ENCODE measurements at places on chromosomes 16 and 17.

- no peak for DNase-seq
These were observed 720 bp upstream of the ZPBP2 start for GRCh38 chr17:39867084-39867879.

- DNase-seq: no peak
These were observed 4.4 kb upstream of the CYLD start for GRCh38 chr16:50737420-50737959.

GRCh38 chr17:45435481-45435880, 2.8 kb upstream of the ARHGAP27 start:
- no peak for DNase-seq

GRCh38 chr17:76685846-76686245, 24.9 kb downstream of the MXRA7 start:
- DNase-seq: no peak

- no peak for DNase-seq
These were observed 92.7 kb upstream of the FA2H start for GRCh38 chr16:74867281-74867849.

GRCh38 chr17:6160911-6161855, 91.0 kb downstream of the WSCD1 start:
- no peak for DNase-seq

DNA sequence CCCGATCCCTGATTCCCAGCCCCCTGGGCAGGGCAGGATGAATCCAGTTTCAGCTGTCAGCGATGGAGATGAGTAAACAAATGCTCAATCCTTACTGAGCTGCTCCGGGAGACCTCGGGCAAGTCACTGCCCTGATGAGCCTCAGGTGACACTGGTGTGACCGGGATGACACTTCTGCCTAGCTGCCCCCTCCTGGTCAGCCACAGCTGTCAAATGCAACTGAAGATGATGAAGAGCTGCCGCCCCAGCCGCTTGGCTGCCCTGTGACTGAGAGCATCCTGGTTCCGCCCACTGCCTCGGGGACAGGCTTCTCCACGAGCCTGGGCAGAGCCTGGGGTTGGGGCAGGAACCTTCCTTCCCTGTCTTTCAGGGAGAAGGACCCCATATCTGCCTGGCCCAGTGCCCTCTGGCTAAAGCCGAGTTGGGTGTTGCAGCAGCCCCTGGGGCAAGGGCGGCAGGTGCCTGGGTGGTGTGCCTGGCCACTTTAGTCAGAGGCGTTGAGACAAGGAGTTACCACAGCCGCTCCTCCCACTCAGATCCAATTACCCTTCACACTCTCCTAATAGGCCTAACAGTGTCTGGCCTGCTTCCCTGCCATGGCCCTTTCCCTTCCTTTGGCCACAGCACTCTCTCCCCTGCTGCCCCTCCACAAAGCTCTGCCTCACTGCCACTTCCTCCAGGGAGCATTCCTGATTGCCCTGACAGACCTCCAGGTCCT, 5.5 kb downstream of the CCL17 start:
- DNase-seq: no peak

GRCh38 chr17:56440419-56440818, 153.1 kb upstream of the NOG start:
- no peak for DNase-seq

DNA sequence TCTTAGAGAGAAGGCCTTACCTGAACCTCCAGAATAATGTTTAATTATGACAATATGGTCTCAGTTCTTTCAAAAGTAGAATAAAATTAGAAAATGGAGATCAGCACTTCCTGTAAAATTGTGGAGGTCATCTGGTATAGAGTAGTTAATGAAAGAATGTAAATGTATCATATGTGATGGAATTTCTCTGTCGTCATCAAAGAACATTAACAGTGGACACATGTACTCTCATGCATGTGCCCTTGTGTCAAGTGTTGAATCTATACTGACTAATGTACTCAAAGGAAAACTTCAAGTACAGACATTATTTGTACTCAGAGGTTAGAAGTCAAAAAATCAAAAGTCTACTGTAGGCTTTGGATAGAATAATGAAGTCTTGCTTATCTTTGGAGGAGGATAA, 129.2 kb upstream of the MYOCD start:
- DNase-seq: no peak

DNA sequence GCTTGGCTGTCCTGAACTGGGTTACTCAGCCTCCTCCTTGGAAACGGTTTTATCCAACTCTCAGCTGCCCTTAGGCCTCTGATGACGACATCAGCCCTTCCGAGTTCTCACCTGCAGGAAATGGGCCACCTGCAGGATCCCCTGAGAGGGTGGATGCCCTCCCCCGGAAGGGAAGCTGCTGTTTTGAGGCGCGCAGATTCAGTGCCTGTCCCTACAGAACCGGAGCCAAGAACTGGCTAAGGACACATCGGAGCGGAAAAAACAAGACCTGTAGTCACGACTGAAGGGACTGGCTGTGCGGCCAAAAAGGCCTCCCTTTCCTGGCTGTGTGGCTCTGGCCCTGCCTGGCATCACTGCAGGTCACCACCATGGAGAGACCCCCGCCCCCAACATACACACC, 11.7 kb upstream of the C16orf95 start:
- no peak for DNase-seq

DNA sequence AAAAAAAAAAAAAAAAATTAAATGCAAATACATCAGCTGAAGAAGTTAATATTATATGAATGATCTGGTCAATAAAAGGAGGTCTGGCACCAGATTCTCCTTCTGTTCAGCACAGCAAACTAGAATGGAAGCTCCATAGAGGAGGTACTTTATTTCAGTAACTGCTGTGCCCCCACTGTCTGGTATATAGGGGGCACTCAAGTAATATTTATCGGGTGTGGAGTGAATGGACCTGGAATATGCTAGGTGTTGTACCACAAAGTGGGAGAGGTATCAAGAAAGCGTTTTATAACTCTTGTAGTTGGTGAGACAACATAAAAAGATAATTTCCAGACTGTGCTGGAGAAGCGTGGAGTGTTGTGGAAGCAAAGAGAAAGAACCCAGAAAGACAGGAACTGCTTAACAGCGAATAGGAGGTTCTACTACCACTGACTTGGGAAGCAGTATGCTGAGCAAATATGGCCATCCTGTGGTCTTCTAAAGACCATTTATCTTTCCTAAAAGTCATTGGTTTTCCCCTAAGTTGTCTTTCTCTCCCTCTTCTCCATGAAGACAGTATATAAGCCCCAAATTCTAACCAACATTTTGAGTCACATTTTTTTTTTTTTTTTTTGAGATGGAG, 12.2 kb upstream of the PRKCA start:
- DNase-seq: no peak

DNA sequence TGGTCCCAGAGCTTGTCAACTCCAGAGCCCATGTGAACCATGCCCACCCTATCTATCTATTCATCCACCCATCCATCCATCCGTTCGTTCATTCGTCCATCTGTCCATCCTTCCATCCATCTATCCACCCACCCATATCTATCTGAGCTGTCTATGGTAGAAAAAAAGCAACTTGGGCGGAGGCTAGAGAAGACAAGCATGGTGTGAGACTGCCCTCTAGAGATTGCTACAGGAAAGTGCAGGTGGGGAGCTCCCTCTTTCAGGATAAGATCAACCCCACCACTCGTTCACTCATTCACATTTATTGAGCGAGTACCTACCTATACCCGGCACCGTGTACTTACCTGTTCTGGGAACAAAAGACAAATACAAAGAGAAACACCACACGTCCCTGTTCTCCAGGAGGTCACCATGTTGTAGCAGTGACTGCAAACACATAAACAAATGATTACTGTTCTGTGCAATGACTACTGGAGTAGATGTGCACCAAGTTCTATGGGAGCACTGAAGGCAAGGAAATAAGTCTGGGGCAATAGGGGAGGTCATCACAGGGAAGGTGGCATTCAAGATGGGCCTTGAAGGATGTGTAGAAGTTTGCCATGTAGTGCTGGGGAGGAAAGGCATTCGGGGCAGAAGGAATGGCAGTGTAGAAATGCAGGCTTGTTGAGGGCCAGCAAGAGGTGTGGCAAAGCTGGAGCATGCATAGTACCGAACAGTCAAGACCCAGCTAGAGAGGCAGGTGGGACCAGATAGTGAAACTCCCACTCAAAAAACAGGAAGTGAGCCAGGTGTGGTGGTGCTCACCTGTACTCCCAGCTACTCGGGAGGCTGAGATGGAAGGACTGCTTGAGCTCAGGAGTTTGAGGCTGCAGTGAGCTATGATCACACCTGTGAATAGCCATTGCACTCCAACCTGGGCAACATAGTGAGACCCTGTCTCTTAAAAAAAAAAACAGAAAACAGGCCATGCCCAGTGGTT, 13.4 kb upstream of the ATP5MC1 start:
- DNase-seq: peak; percentile 52

- DNase-seq: peak; percentile 50
These were observed 7.3 kb upstream of the VEZF1 start for GRCh38 chr17:57995076-57995956.

GRCh38 chr16:81485824-81486539, 41.4 kb downstream of the CMIP start:
- no peak for DNase-seq

GRCh38 chr16:2244301-2244700, 7.1 kb downstream of the ECI1 start:
- DNase-seq: no peak

DNA sequence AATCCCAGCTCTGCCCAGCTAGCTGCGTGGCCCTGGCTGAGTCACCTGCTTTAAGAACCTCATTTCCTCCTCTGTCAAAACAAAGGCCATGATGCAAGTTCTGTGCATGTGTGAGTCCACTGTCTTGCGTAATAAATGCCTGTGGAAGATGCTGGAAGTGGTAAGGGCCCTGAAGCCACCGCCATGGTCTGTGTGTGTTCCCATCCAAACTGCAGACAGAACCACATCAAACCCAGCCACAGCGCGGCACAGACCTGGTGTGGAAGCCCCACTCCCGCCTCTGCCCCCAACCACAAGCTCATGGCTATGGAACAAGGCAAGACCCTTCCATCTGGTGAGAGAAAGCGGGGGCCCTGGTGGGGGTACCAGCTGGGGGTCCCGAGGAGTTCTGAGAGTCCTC, 26.0 kb downstream of the NECAB2 start:
- DNase-seq: no peak

DNA sequence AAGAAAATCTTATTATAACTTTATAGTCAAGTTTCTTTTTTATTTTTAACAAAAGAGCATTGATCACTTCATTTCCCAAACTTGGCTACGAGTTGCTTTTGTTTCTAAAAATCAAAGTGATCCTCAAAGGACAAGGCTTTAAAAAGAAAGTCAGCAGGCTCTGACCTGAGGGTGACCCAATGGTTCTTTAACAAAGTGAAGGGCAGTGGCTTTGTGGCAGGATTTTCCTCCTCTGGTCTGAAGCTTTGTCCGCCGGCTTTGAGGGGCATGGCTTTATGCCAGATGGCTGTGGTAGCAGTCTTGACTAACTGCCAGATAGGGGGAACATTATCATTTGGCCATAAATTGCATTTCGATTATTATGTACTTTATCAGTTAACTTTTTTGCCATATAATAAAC, 28.5 kb downstream of the IQCK start:
- no peak for DNase-seq

DNA sequence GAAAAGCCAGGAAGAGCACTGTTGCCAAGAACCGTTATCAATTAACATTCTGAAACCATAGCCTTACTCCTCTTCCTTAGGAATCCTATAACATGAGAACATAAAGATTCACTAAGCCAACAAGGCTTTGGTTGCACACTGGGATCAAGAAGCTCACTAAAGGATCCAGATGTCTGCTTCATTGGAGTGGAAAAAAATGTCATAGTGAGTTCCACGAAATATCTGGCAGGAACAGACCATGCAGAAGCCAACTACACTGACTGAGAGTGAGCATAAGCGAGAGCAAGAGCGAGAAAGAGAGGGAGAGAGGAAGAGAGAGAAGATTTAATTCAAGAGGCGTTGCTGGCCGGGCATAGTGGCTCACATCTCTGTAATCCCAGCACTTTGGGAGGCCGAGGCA, 13.4 kb upstream of the MEIOC start:
- no peak for DNase-seq

- DNase-seq: no peak
These were observed 87.5 kb upstream of the HLF start for GRCh38 chr17:55177159-55177854.

- peak; percentile 17 for DNase-seq
These were observed 23.7 kb downstream of the CLEC3A start for GRCh38 chr16:78045865-78046581.

- no peak for DNase-seq
These were observed 15.7 kb upstream of the DHX8 start for GRCh38 chr17:43467981-43468581.

- DNase-seq: no peak
These were observed at the start of gene DPEP3 for GRCh38 chr16:67979955-67980678. TSS of gene DPEP3 (minus strand) at chr16:67980499. CDS start at chr16:67980380, 119 bp downstream.

DNA sequence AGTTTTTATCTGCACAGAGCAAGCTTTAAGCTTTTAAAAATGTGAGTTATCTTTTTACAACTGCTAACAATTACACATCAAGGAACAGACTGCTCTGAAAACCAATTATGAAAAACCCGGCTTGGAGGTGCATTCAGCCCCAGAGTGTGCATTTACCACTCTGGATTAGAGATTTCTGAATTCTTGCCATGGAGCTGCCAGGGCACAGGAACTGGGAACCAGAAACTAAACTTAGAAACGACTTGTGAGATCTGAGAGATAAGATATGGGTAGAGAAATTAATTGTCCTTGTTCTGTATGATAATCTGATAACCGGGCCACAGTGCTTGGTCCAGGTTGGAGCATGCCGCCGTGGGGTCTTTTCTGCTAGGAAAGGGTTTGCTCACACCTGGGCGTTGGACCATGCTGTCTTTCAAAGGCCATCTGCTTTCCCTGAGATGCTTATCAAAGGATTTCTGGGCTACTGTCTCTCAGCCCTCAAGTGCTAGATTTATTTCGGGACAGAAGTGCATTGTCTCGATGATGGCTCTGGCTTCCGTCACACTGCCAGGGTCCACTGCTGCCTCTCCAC, 210.0 kb downstream of the MAF start:
- no peak for DNase-seq

DNA sequence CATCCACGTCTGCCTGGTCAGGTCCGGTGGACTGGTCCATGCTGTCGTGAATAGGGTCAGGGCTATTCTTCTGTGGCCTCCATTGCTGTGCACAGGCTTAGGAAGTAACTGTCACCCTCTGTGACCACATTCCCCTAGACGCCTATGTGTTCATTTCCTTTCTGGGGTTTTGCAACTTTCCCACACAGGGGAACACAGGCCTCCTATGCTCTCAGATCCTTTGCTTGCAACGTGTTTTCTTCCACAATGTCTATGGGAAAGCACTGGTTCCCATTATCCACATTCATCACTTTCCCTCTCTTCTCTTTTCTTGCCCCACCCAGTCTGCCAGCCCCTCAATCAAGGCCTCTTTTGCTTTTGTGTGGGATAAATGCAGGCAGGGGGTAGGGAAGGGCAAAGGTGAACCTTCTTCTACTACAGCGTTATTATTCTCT, 43.2 kb upstream of the DNAJA2 start:
- DNase-seq: no peak

- no peak for DNase-seq
These were observed 1.6 kb downstream of the RANGRF start for GRCh38 chr17:8290043-8290442.

DNA sequence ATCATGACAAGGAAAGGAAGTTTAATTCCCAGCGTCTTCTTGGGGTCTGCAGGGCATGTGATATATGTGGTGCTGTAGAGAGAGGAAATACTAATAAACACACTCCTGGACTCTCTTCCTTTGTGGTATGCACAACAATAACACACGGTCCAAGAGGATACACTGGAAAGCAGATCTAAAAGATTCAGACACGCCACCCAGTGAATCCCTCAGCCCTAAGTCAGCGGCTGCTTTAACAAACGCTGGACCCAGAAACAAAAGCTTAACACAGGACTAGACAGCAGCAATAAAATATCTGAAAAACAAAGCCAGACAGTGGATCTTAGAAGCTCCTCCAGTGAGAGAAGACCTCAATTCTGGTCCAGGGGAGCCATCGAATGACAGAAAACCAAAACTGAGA, 13.1 kb downstream of the CFAP20 start:
- no peak for DNase-seq
